Chondrocyte (in vitro differentiated cells): ENCODE measurements at places on chromosomes 11 and 22. TPM values are rescaled to one million over a fixed set of nuclear protein-coding genes. Genes with fewer than 3 reads are reported as not detected.

- no peak for DNase-seq
- H3K36me3 ChIP-seq = no peaks in the 10 kb centered on the region
- no peak overlapping the region for H3K4me3 ChIP-seq
Measured at GRCh38 chr11:75733431-75734107, 15.9 kb downstream of the MOGAT2 start.

Gene CERK
- total RNA-seq = 28.8 to 31.8 TPM (median 29.2 TPM) in 3 replicates

- peak within 1 kb of the TSS; percentile 100 for H3K27ac ChIP-seq
- H3K4me1 ChIP-seq = peaks cover 29% of the 10 kb centered on the region
- H3K36me3 ChIP-seq = peaks cover 13% of the 10 kb centered on the region
- H3K4me3 ChIP-seq = peak within 1 kb of the TSS; percentile 99
- H3K27me3 ChIP-seq = no peaks in the 10 kb centered on the region
Measured at GRCh38 chr11:66336234-66337102, at the start of gene RIN1. TSS of gene RIN1 (minus strand) at chr11:66336434. CDS start at chr11:66336402, 32 bp downstream.

DNA sequence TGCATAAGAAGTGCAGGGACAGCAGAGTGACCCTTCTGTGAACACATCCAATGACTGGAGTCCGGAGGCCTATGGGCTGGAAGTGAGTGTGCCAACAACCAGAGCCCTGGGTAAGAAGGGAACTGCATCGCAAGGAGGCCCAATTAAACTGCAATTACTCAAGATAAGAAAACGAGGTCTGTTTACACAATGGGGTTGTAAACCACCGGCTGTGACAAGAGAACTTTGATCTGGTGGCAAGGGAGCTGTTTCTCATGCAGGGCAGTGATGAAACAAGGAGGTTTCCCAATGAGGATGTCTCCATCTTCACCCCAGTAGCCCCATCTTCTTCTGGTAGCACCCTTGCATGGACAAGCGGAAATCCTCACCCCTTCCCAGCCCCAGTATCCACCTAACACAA is 21.5 kb downstream of the ETS1 start:
- H3K27ac ChIP-seq = no peak overlapping the region
- no peaks in the 10 kb centered on the region for H3K27me3 ChIP-seq
- H3K4me3 ChIP-seq = no peak overlapping the region

Gene OR52A1
- total RNA-seq = not detected in 3 replicates

DNA sequence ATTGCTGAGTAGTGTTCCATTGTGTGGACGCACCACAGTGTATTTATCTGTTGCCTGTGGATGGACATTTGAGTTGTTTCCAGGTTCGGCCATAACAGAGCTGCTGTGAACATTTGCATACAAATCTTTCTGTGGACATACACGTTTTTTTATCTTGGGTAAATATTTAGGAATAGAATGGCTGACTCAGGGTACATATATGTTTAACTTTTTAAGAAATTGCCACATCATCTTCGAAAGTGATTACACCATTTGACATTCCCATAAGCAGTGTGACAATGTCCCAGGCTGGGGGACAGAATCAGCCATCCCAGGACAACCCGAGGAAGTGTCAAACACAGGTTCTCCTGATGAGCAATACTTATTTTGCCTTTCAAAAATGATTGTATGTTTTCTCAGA is 87.9 kb downstream of the OSBP2 start:
- H3K4me3 ChIP-seq = no peak overlapping the region
- H3K4me1 ChIP-seq = peaks cover 5% of the 10 kb centered on the region
- no peaks in the 10 kb centered on the region for H3K36me3 ChIP-seq
- no peaks in the 10 kb centered on the region for H3K27me3 ChIP-seq

Gene OR5D16
- not detected in 3 replicates for total RNA-seq

DNA sequence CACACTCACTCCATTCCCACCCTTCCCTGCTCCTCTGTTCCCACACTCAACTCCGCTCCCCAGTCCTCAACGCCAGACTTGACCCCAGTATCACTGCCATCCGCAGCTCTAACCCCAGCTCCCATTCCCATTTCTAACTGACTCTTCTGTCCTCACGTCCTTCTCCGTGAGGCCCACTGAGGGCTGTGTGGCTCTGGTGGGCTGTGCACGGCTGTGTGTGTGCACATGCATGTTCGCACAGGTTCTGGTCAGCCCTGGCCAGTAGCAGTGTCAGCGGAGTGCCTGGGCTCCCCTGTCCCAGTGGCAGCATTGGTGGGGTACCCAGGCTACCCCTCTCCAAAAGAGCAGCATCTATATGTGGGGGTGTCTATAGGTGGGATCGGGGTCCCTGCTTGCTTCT is 5.0 kb downstream of the CAPN1 start:
- H3K27me3 ChIP-seq = no peaks in the 10 kb centered on the region
- no peak for DNase-seq
- no peak overlapping the region for H3K4me3 ChIP-seq

DNA sequence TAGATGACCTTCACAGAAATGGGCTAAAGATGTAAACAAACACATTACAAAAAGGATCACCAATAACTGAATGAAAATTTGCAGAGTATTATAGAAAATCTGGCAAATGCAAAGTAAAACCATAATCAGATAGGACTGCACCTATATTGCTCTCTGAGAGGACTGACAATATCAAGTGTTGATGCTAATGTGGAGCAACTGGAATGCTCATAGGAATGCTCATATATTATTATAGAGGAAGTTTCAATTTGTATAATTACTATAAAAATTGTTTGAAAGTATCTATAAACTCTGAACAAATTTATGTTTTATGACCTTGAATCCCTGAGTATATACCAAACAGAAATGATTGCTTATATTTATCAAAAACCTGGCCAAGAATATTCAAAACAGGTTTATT is 18.4 kb upstream of the TEAD1 start:
- no peak overlapping the region for H3K4me3 ChIP-seq
- no peak overlapping the region for H3K27ac ChIP-seq
- no peak for DNase-seq
- no peaks in the 10 kb centered on the region for H3K27me3 ChIP-seq

Gene SCGB1D2
- total RNA-seq = not detected in 3 replicates

GRCh38 chr22:49203091-49203858 is 624.4 kb downstream of the BRD1 start:
- H3K4me1 ChIP-seq = no peaks in the 10 kb centered on the region
- H3K36me3 ChIP-seq = no peaks in the 10 kb centered on the region
- no peak overlapping the region for H3K27ac ChIP-seq
- H3K4me3 ChIP-seq = no peak overlapping the region
- H3K27me3 ChIP-seq = no peaks in the 10 kb centered on the region

DNA sequence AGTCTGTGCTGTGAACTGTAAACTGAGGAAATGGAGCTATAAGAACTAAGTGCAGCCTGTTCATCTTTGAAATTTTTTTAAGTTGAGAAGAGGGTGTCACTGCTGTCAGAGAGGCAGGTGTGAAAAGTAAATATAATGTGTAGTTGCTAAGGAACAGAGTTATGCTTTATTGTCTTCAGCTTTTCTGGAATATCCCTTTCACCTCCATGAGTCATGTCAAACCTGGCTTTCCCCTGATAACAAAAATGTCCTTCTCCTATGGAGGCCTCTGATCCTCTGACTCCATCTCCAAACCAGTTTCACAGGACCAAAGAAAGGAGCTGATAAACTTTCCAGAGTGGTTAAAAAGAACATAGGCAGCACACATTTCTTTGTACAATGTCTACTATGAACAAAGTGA is 12.8 kb upstream of the MUC15 start:
- no peaks in the 10 kb centered on the region for H3K36me3 ChIP-seq
- H3K4me3 ChIP-seq = no peak overlapping the region
- H3K27ac ChIP-seq = no peak overlapping the region
- no peak for DNase-seq
- H3K27me3 ChIP-seq = peaks cover 5% of the 10 kb centered on the region

DNA sequence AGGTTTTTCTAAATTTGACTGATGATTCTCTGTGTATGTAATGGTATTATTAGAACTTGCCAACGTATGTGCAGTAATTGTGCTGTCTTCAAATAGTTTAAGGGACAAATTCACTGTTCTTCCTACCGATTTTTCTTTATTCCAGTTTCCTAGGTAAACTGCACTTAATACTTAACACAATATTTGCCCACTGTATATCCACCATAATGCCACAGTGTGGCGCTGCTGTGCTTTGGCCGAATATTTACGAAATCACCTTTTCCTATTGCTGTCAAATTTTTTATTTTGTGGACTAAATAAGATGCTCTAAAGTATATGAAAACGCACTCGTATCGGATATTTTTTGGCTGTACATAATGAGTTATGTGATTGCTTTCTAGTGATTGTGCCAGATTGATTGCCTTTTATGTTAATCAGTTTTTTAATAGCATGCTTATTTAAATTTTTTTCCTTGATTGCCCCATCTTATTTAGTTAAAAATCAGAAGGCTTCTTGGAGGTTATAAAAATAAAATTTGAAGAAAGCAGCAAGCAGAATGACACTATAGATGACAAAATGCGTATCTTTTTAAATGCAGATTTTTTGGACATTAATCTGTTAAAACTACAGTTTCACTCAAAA is 10.5 kb downstream of the AASDHPPT start:
- H3K27me3 ChIP-seq = no peaks in the 10 kb centered on the region
- H3K4me1 ChIP-seq = peaks cover 50% of the 10 kb centered on the region
- H3K4me3 ChIP-seq = no peak overlapping the region
- no peak overlapping the region for H3K27ac ChIP-seq
- peaks cover 11% of the 10 kb centered on the region for H3K36me3 ChIP-seq
- DNase-seq = no peak

DNA sequence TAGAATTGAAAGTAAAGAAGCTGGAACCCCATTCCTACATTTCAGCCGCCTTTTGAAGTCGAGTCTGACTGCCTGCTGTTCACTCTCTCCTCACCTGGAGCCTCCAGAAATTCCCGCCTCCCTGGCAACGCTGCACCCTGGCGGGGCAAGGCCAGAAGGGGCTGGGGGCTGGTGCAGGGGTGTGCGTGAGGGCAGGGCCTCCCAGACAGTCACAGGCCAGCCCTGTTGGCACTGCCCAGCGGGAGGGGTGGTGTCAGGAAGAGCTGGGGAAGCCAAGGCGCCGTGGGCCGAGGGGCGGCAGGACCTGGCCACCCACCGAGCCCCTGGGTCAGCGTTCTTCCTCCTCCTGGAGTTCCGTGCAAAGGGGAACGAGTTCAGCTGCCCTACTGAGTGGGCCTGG is 123.2 kb downstream of the KCNQ1OT1 start:
- peak; percentile 76 for DNase-seq
- peaks cover 19% of the 10 kb centered on the region for H3K4me1 ChIP-seq
- H3K27me3 ChIP-seq = no peaks in the 10 kb centered on the region

GRCh38 chr22:49604732-49605302 is 222.9 kb downstream of the BRD1 start:
- H3K27ac ChIP-seq = no peak overlapping the region
- no peak for DNase-seq
- no peaks in the 10 kb centered on the region for H3K27me3 ChIP-seq
- no peak overlapping the region for H3K4me3 ChIP-seq
- H3K36me3 ChIP-seq = peaks cover 5% of the 10 kb centered on the region

DNA sequence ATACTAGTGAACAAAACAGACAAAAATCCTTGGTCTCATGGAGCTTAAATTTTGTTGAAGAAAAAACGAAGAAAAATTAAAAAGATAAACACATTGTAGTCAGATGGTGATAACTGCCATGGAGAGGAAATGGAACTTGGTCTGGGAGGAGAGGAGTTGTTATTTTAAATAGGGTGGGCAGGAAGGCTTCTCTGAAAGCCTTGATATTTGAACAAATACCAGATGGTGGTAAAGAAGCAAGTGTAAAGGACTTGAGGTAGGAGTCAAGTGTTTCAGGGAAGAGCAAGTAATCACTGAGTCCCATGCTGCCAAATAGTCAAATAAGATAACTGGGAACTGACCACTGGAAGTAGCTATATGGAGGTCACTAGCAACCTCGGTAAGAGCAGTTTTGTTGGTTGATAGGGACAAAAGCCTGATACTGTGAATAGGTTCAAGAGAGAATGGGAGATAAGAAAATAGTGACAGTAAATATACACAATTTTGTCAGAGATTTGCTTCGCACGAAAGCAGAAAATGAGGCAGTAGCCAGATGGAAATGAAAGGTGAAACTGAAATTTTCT is 55.1 kb downstream of the SESN3 start:
- H3K4me1 ChIP-seq = no peaks in the 10 kb centered on the region
- peaks cover 29% of the 10 kb centered on the region for H3K36me3 ChIP-seq
- no peak for DNase-seq
- H3K4me3 ChIP-seq = no peak overlapping the region

GRCh38 chr11:85953491-85954143 is 98.4 kb downstream of the CCDC83 start:
- H3K27me3 ChIP-seq = no peaks in the 10 kb centered on the region
- peaks cover 33% of the 10 kb centered on the region for H3K36me3 ChIP-seq
- H3K4me1 ChIP-seq = peaks cover 67% of the 10 kb centered on the region
- H3K4me3 ChIP-seq = no peak overlapping the region
- DNase-seq = no peak

Gene OOSP2
- not detected in 3 replicates for total RNA-seq

DNA sequence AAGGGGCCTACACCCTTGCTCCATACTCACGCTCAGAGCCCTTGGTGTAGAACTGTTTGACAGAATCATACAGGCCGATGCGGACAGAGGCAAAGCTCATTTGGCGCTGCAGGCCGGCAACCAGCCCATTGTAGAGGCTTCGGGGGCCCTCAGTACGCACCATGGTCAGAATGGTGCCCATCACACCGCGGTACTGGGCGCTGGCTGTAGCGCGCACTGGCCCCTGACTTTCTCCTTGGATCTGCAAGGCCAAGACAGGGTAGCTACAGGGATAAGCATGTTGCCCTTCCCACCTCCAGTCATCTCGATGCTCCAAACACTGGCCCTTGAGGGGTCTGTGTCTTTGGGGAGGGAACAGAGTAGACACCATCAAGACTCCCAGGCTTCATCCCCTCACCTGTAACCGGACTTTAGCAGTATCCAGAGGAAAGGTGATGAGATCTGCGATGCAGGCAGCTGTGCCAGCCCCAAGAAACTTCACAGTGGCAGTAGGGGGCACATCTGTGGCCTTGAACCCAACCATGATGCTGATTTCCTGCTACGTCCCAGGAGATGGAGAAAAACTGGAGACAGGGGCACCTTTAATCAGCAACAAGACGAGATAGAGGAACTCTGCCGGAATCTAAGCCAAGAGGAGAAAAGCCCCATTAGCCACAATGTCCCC is 4.7 kb downstream of the UCP2 start:
- peak; percentile 69 for DNase-seq
- H3K27ac ChIP-seq = no peak overlapping the region
- H3K36me3 ChIP-seq = peaks cover 12% of the 10 kb centered on the region
- H3K27me3 ChIP-seq = no peaks in the 10 kb centered on the region
- peaks cover 40% of the 10 kb centered on the region for H3K4me1 ChIP-seq

Gene MYO18B
- total RNA-seq = 0.10 to 0.20 TPM in 2 of 3 replicates, not detected in the other

Gene TYMP
- total RNA-seq = 12.5 to 39.5 TPM (median 39.3 TPM) in 3 replicates

Gene HYLS1
- total RNA-seq = 4.3 to 4.7 TPM (median 4.5 TPM) in 3 replicates

Gene PATE2
- not detected in 3 replicates for total RNA-seq
